Renal cortex interstitium (tissue), 15 donors: ENCODE measurements at places on chromosomes 4 and X.

DNA sequence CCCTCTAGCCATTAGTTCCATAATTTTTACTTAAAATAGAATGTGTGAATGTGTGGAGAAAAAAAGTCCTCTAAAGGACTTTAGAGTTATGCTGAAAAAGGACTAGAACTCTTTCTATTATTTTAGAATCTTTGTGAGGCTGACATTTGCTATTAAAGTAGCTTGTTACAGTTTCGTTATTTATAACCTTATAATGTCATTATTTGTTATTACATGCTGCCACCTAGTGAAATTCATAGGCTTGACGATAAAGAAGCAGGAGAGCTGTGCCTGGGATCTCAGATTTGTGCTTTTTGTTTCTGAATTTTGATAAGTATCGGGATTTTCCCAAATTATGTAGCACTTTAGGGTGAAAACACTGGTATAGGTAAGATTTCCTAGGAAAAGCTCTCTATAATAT lies 38.5 kb upstream of the TAPT1 start:
- peak; percentile 15 for DNase-seq

GRCh38 chrX:153662266-153662665 lies 11.3 kb downstream of the PNCK start:
- DNase-seq, result no peak

- no peak for DNase-seq
Observed at GRCh38 chrX:41377624-41378023, 43.7 kb downstream of the DDX3X start.

GRCh38 chr4:84905646-84906045 lies 60.8 kb downstream of the WDFY3 start:
- DNase-seq, result no peak

GRCh38 chrX:19956923-19957322 lies 33.9 kb downstream of the BCLAF3 start:
- DNase-seq, result no peak

GRCh38 chrX:63363788-63364187 lies 12.7 kb upstream of the SPIN4 start:
- no peak for DNase-seq
